ENCODE measurements at places on chromosomes 2 and 18.

GRCh38 chr2:217785544-217786045 is 217.2 kb downstream of the TNS1 start:
- DNase-seq = peak; percentile 62

GRCh38 chr2:164917296-164917903 is 37.9 kb downstream of the SLC38A11 start:
- no peak for DNase-seq

DNA sequence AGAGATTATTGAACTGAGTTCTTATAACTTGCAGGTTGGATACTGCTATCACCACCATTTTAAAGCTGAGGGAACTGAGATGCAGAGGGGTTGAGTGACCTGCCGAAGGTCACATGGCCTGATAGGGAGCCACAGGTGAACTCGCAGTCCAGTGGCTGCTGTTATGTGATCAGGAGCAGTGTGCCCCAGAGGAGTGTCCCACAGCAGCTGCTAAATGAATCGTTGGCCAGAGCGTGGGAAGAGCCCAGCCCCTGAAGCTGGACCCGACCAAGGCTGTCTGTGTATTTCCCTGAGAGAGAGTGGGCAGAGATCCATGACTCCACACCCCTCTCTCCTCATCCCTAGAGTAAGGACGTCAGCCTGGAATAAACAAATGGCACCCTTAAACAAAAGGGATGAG is 26.7 kb upstream of the PRLH start:
- DNase-seq = no peak

DNA sequence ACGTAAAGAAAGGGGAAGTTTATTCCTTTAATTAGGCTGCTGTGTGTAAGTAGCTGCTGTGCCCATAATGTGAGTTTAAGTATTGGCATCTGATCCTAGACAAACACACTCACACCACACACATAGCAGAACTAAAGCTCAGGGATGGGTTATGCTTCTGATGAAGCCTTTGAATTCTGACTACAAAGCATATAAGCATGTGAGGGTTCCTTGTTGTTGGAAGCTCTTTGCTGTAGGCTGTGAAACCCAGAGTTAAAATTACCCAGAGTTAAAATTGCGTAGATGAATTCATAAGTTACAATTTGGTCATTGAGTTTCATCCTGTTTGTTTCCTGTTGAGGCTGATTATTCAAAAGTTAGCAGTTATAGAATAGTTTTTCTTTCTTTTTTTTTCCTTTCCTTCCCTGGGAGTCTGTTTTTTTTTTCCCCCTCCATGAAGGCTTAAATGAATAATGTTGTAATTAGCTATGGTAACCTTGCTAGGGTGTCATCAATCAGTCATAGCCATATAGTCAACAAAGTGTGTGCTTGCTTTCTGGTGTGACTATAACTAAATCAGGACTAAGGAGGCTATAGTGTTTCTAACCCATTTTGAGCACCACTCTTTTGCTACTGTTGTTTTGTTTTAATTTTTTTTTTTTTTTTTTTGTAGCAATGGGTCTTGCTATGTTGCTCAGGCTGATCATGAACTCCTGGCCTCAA is 426.1 kb downstream of the PARD3B start:
- DNase-seq = no peak

DNA sequence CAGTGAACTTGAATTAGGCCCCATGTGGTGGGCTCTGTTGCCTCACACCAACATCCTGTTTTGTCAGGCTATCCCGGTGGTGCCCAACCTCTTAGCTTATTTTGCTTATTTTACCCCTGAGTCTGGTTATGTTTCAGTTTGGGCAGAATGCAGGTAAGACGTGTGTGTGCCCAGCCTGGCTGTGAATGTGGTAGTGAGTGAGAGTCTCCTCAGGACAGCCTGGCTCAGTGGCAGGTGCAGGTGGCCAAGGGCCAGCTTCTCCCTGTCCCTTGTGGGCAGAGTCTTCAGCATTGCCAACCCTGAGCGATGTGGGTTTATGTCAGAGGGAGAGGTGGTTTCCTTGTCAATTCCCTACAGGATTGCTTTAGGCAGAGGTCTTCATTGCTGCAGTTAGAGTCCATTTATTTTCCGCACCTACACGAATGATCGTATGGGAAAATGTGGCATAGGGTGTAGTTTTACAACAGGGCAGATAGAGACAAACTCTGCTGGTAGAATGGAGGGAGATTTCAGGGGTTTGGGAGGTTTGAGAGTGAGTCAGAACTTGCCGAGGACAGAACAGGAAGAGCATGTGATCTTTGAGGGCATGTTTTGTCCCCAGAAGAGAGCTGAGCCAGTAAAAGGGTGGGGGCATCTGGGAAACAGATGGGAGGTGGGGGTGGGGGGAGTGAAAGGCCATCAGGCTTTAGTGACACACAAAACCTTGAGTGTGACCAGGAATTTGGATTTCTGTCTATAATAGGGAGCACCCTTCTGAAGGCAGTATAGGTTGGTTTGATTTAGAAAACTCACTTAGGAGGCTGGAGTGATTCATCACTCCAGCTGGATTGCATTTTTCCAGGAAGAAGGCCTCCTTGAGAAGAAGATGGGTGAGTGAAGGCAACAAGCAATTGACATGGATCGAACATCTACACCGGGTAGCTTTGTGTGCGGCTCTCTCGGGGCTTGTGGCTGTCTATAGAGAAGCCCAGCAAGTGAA is 156.2 kb upstream of the CELF4 start:
- DNase-seq = no peak

DNA sequence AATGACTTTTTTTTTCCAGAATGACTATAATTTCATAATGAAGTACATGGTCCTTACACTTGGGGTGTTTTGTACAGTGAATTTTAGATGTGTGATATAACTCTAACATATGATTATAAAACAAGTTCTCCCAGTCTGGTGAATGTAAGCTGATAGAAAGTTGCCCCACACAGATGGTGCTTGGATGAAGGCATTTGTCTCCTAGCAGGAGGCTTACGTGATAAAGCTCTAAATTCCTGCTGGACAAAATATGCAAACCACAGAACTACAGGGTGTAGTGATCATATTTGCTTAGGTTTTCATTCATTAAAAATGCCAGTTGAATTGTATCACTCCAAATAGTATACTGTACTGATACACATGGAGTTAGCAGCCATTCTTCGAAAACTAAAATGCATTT is 85.5 kb downstream of the DSC3 start:
- DNase-seq = no peak

GRCh38 chr18:53941601-53942338 is 282.7 kb downstream of the MBD2 start:
- no peak for DNase-seq

GRCh38 chr2:26164641-26165211 is 8.2 kb upstream of the GAREM2 start:
- no peak for DNase-seq

GRCh38 chr2:134140251-134140661 is 113.6 kb upstream of the MGAT5 start:
- DNase-seq = no peak

DNA sequence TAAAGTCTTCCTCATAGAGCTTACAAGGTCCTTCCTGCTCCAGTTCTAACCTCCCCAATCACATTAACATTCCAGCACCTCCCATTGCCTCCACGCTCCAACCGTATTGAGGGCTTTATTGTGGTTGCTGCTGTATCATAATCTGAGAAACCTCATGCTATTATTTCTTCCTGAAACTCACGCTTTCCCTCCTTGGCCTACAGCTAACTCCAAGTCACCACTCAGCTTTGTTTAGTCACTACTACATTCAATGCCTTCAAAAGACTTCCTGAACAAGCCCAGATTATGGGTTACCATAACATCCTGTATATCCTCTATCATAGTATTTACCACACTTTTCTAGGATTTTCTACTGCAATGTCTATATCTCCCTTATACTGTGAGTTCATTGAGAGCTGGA is 230.4 kb downstream of the IKZF2 start:
- no peak for DNase-seq

DNA sequence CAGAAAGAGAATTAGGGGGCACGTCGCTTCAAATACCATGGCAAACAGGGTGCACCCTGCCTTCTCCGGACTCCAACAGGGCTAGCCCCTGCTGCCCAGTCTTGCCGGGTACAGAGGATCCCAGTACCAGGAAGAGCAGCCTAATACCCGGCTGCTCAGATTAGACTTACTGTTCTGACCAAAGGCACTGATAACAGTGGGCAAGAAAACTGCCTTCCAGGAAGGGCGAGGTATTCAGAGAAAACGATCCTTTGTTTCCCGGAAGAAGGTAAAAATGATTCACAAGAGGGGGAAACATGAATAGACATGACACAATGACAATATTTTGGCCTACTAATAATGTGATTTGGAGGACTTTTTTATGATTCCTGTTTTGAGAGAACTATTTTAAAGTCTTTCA is 99.9 kb downstream of the SS18 start:
- DNase-seq = no peak

GRCh38 chr2:149928011-149928410 is 340.4 kb upstream of the MMADHC start:
- no peak for DNase-seq
